Articular chondrocyte of knee joint (primary cell): ENCODE measurements at places on chromosomes 2 and 18. TPM values are rescaled to one million over a fixed set of nuclear protein-coding genes. Genes with fewer than 3 reads are reported as not detected.

Gene KIF1A
- under 0.01 TPM in 1 of 2 replicates, not detected in the other for total RNA-seq

Gene FAM98A
- 46.3 and 69.1 TPM in 2 replicates for total RNA-seq

Gene ASXL3
- total RNA-seq, result not detected in 2 replicates

Gene CD8B2
- 0.13 and 0.43 TPM in 2 replicates for total RNA-seq

Gene MATN3
- 2.8 and 4.3 TPM in 2 replicates for total RNA-seq

Gene SERPINB13
- not detected in 2 replicates for total RNA-seq

Gene POTEC
- total RNA-seq, result not detected in 2 replicates

Gene PLCD4
- total RNA-seq, result 14.0 and 14.2 TPM in 2 replicates

Gene FARP2
- total RNA-seq, result 38.2 and 48.0 TPM in 2 replicates

Gene KLHL30
- total RNA-seq, result 0.22 and 0.39 TPM in 2 replicates

Gene GLI2
- 3.5 and 7.8 TPM in 2 replicates for total RNA-seq

Gene TLX2
- total RNA-seq, result 0.11 and 0.13 TPM in 2 replicates

Gene CFAP221
- 12.2 and 12.9 TPM in 2 replicates for total RNA-seq

Gene SMYD1
- not detected in 2 replicates for total RNA-seq

Gene UGT1A10
- not detected in 2 replicates for total RNA-seq

Gene GPR75
- total RNA-seq, result 4.2 and 4.5 TPM in 2 replicates

Gene DCC
- total RNA-seq, result 0.13 TPM in 1 of 2 replicates, not detected in the other

Gene TAF4B
- total RNA-seq, result 4.6 and 5.0 TPM in 2 replicates

Gene STRN
- total RNA-seq, result 25.7 and 26.0 TPM in 2 replicates

Gene LAMA3
- 3.9 and 7.1 TPM in 2 replicates for total RNA-seq

Gene CRACDL
- total RNA-seq, result under 0.01 and 0.11 TPM in 2 replicates

Gene EHD3
- total RNA-seq, result 10.6 and 13.3 TPM in 2 replicates

Gene FLACC1
- total RNA-seq, result 2.5 and 2.9 TPM in 2 replicates
